Upper lobe of left lung (tissue), 6 donors: ENCODE measurements at places on chromosomes 4 and X. TPM values are rescaled to one million over a fixed set of nuclear protein-coding genes. Genes with fewer than 3 reads are reported as not detected.

DNA sequence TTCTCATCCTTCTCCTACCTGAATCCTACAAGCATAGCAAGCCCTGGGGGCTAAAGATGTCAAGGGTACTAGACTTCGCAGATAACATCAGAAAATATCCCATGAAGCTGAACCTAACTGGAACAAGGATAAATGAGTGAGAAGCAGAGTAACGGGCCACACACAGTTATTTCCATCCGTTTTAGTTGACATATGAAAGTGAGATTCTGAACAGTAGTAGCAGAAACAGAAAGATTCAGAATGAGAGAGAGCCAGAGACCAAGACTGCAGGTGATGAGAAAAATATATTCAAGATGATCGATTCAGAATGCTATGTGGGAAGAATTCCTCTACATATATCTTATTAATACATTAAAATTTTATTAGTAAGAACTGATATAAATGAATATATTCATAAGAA is 165.1 kb downstream of the TSPAN5 start:
- no peaks in the 10 kb centered on the region for H3K27me3 ChIP-seq
- no peaks in the 10 kb centered on the region for H3K4me1 ChIP-seq
- H3K36me3 ChIP-seq: no peaks in the 10 kb centered on the region
- no peak overlapping the region for H3K27ac ChIP-seq
- no peak for DNase-seq
- no peak overlapping the region for H3K4me3 ChIP-seq

IL21 gene
- not detected for total RNA-seq

GRCh38 chr4:119246177-119246733 is 33.7 kb downstream of the USP53 start:
- H3K27ac ChIP-seq: no peak overlapping the region
- H3K4me3 ChIP-seq: no peak overlapping the region
- peaks cover 16% of the 10 kb centered on the region for H3K4me1 ChIP-seq

FGFBP2 gene
- not detected for total RNA-seq

DNA sequence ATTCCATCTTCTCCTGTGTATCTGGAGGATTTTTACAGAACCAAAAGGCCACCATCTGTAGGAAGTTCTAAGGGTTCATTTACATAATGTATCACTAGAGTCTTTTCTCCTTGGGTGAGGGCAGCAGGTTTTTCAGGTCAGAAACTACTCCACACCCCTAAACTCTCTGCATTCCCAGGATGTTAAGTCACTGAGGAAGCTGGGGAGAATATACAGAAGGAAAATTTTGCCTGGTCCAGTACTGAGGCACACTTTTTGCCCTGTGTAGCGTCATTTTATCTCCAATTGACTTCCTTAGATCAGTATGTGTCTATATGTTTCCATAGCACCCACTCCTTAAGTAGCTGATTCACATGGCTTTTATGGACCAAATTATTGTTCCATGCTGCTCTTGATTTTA is 17.0 kb downstream of the XKRX start:
- H3K4me3 ChIP-seq: no peak overlapping the region
- DNase-seq: no peak
- no peak overlapping the region for H3K27ac ChIP-seq

DNA sequence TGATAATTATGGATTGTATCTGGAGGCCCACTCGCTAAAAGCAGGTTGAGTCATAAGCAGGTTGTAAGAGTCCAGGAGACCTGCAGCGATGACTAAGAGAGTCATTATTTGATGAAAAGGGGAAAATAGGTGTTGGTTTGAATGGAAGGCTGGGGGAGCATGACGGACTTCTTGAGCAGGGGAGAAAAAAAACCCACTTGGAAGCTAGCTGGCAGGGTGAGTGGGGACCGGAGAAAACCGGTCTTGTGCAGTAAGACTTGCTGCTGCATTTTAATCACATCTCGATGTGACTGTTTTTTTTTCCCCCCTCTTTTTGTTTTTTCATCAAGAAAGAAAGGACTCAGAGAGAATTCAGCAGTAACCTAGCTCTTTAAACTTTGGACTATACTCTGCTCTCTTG is 90.0 kb downstream of the IGSF1 start:
- H3K27me3 ChIP-seq: no peaks in the 10 kb centered on the region
- no peak overlapping the region for H3K27ac ChIP-seq
- no peak for DNase-seq
- H3K4me1 ChIP-seq: no peaks in the 10 kb centered on the region

DNA sequence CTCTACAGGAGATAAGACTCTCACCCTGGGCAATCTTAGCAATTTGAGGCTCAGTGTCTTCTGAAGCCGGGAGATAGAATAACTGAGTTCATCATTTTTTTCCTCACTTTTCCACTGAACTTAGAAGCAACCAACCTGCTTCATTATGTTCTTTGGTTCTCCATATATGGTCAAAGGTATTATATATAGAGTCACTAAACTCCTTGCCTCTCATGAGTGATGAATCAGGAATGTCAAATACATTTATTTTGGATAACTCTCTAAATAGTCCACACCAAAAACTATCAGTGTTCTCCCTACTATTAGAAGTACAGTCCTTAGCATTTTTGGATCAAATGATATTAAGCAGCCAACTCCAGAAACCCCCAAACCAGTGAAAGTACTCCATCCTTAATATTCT is 421.5 kb upstream of the EPHA5 start:
- no peak for DNase-seq
- H3K4me1 ChIP-seq: no peaks in the 10 kb centered on the region
- no peak overlapping the region for H3K4me3 ChIP-seq
- H3K27me3 ChIP-seq: no peaks in the 10 kb centered on the region
- H3K36me3 ChIP-seq: no peaks in the 10 kb centered on the region
- no peak overlapping the region for H3K27ac ChIP-seq

GRCh38 chrX:31232506-31232905 is 160.7 kb upstream of the FTHL17 start:
- no peak overlapping the region for H3K27ac ChIP-seq
- no peaks in the 10 kb centered on the region for H3K4me1 ChIP-seq
- no peak overlapping the region for H3K4me3 ChIP-seq
- no peaks in the 10 kb centered on the region for H3K27me3 ChIP-seq
- no peak for DNase-seq
- H3K36me3 ChIP-seq: no peaks in the 10 kb centered on the region
